GM12864 (cell line): ENCODE measurements at places on chromosomes 16 and 17.

DNA sequence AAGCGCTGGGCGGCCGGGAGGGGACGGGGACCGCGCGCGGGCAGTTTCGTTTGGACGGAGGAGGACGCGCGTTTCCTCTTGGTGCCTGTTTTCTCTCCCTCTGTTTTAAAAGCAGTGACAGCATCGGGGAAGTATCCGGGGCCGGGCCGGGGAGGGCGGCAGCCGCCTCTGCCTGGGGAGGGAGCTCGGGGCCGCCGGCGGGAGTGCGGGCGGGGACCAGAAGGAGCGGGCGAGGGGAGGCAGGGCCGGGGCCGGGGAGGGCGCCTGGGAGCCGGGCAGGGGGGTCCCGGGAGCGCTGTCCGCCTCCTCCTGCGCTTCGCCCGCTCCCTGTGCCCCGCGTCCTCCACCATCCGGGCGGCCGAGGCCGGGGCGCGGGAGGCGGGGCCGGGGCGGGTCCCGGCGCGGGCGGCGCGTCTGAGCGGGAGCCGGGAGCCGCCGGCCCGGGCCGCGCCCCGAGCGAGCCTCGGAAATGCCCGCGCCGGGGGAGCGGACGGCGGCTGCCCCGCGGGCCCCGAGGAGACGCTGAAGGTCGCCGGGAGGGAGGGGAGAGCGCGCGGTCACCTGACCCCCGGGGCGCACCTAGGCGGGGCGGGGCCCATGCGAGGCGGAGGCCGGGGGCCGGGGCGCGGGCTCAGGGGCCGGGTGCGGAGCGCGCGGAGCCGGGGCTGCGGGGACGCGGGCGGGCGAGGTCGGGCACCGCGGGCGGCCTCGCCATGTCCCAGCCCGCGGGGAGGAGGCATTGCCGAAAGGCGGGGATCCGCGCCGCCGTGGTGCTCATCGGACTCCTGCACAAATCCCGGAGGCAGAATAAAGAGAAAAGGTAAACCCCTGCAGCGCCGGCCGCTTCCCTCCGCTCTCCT lies 57.3 kb downstream of the RAP1GAP2 start:
- no peak for DNase-seq

- DNase-seq = no peak
Measured at GRCh38 chr16:78640886-78641285, 541.4 kb downstream of the WWOX start.

- no peak for DNase-seq
Measured at GRCh38 chr17:82231562-82232321, 2.9 kb downstream of the SLC16A3 start.

GRCh38 chr17:42246515-42246914 lies 29.7 kb downstream of the STAT5B start:
- no peak for DNase-seq

DNA sequence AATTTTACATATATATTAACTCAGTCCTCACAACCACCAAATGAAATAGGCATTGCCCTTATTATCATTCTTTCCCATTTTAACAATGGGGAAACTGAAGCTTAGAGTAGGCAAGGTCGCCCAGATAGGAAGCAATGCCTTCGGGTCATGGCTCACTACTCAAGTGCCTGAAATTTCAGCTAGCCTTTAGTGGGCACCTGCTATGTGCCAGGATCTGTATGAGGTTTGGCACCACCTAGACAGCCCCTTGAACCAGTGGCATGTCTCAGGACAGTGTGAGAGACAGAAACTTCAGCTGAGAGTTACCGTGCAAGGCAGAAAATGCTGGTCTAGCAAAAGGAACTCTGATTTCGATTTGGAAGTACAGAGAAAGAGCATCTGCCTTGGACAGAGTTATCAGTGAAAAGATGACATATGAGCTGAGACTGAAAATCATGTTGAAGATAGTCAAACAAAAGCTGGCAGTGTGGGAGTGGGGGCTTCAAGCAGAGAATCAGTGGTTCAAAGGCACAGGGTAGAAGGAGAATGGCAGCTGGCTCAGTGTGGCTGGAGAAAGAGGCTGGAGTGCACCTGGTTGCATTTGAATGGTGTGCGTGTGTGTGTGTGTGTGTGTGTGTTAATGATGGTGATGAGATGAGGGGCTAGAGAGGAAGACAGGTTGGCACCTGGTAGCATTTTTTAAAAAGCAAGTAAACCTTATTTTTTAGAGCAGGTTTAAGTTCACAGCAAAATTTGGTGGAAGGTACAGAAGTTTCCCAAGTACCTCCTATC lies 29.1 kb downstream of the CDH13 start:
- DNase-seq = no peak

DNA sequence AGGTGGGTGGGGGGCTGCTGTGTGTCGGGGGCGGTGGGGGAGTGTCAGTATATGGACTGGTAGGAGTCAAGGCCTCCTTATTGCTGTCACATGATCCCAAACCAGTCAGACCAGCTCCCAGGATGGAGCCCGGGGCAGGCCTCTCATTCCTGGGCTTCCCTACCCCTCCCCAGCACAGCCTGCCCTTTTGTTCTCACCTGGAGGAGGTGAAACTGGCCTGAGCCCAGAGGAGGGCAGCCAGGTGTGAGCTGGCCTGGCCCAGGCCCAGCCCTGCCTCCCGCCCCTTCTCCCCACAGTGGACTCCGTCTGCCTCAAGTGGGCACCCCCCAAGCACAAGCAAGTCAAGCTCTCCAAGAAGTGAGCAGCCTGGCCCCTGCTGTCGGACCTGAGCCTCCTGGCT lies 4.6 kb downstream of the PRSS8 start:
- DNase-seq = no peak

- DNase-seq = no peak
Measured at GRCh38 chr16:17303101-17303500, 167.7 kb downstream of the XYLT1 start.

- no peak for DNase-seq
Measured at GRCh38 chr17:31511195-31511578, 119.7 kb downstream of the RAB11FIP4 start.

GRCh38 chr17:37465069-37465616 lies 24.5 kb upstream of the DUSP14 start:
- no peak for DNase-seq

DNA sequence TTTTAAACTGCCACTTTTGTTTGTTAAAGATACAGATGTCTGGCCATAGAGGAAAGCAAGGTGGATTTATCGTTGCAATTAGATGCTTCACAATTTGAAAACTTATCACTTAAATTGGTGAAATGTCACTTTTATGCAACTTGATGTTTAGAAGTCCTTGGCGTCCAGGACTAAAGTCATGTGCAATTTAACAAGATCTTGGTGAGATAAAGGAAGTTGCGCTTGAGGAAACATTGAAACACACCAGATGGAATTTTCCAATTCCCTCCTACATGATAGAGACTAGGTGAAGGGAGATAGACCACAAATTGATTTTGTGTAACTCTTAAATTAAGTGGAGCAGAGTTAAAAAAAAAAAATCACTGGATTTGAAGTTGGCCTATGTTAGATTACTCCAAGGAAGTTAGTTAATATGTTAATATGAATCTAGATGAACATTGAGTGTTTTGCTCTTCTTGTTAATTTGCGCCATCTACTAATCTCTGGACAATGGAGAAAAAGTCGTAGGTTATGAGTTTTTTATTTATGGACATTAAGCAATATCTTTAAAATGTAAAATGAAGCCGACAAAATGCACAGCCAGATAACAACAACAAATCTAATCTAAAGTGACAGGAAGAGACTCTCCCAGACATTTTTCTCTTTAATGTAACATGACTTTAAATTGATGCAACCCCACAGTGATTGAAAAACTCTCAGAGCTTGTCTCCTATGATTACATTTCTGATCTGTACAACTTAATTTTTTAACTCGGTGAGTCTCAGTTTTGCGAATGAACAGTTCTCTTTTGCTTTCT lies 119.6 kb downstream of the WWOX start:
- no peak for DNase-seq

DNA sequence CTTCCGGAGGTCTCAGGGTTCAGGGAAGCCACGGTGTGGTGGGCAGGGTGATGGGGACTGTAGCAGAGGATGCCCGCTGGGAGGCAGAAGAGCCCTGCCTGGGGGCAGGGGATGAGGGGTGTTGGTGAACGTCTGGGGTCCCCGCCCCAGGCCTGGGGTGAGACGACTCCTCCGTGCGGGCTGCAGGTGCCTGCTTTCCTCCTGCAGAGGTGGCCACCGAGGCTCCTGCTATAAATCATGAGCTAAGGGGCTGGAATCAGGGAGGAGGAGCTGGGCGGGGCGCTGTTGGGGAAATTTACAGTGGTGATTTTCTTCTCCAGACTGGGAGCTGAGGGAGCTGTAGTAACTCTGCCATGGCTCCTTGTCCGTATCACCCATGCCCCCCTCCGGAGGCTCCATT lies 167.0 kb downstream of the MRM1 start:
- DNase-seq = no peak

DNA sequence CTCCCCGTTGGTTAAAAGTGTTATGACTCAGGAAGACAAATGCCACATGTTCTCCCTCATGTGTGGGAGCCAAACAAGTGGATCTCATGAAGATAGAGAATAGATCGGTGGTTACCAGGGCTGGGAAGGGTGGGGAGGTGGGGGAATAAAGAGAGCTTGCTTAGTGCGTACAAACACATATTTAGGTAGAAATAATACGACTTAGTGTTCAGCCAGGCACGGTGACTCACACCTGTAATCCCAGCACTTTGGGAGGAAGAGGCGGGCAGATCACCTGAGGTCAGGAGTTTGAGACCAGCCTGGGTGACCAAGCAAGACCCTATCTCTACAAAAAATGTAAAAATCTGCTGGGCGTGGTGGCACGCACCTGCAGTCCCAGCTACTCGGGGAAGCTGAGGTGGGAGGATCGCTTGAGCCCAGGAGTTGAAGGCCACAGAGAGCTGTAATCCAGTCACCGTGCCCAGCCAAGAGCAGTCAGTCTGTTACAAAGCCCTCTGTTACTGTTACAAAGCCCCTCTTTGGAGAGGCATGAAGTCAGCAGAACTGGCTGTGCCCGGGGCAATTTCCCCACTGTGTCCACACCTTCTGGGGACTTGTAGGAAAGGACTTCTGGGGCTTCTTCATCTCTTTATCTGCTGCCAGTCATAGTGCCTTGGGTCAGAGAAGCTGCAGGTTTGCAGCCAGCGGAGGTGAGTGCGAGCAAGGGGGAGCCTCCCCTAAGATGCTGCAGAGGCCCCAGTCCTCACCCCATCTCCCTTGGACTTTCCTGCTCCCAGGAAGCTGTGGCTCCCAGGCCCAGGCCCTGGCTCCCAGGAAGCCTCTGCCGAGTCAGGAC lies 4.3 kb upstream of the ALDH3A1 start:
- no peak for DNase-seq

- DNase-seq = no peak
Measured at GRCh38 chr16:86716649-86717048, 138.3 kb downstream of the FOXL1 start.

DNA sequence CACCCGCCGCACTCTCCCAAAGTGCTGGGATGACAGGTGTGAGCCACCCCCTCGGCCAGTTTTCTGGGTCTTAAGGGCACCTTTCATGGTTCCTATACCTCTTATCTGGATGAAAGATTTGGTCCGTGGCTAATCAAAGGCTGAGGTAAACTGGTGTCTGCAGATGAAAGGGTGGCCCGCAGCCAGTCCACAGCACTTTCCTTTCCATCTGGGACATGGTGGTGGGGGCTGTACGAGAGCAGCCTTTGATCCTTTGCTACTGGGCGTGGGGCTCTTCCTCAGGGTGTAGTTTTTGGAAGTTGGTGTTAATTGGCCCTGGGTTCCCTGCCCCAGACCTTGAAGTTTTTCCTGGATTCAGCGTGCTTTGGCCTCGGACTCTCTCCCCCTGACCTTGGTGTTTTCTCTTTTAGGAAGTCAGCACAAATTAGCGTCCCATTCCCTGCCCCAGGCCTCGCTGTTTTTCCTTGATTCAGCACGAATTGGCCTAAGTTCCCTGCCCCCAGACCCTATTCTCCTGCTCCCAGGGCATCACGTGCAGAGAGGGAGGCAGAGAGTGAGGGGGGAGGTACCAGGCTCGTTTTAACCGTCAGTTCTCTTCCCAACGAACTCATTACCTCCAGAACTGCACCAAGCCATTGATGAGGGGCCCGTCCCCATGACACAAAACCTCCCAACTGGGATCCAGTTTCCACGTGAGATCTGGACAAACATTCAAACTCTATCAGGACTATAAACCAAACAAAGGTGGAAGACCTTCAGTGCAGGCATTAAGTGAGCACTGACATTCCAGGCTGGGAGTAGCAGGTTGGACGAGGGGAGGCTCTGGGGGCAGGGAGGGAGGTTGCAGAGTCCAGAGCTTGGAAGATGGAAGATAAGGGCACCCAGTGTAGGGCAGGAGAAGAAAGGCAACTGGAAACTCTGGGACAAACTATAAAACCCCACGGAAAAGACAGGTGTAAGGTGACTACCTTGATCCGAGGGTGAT lies 11.6 kb downstream of the DPEP1 start:
- DNase-seq = no peak

GRCh38 chr17:13395346-13395745 lies 206.4 kb downstream of the HS3ST3A1 start:
- no peak for DNase-seq

GRCh38 chr17:77466596-77467223 lies 325.9 kb downstream of the SEC14L1 start:
- no peak for DNase-seq

DNA sequence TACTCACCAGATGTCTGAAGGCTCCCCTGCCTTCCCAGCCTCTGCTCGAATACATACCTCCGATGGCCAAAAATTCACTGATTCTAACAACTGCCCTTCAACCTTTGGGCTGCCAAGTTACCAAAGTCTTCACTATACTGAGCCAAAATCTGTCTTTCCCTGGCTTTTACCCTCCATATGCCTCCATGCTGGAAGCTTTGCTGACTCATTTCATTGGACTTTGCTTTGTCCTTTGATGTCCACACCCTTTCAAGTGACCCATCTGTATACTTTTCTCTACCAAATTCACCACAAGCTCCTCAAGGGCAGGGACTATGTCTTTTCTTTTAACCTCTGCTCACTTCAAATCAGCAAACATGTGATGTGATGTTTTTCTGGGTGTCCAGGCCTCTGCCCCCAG lies 21.0 kb upstream of the MTMR4 start:
- no peak for DNase-seq

GRCh38 chr17:58341861-58342475 lies 10.0 kb downstream of the SUPT4H1 start:
- DNase-seq = no peak

GRCh38 chr17:7443499-7444485 lies 1.1 kb upstream of the CHRNB1 start:
- DNase-seq = no peak

GRCh38 chr16:456891-457483 lies 31.5 kb downstream of the RAB11FIP3 start:
- no peak for DNase-seq

- peak; percentile 35 for DNase-seq
Measured at GRCh38 chr17:63405741-63406261, 40.3 kb downstream of the CYB561 start.

DNA sequence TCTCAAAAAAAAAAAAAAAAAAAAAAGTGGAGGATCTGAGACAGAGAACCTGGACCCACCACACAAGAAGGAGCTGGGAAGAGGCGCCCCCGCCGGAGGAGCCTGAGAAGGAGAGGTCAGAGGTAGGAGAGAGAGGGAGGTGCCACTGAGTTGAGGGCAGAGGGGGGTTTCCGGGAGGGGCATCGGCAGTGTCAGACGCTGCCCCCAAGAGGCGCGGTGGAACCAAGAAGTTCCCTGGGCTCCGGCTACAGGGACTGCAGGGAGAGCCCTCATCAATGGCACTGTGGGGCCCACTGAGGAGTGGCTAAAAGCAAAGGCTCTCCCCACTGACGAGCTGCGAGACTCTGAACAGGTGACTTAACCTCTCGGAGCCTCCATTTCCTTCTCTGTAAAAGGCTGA lies 4.2 kb downstream of the CCDC42 start:
- no peak for DNase-seq

- DNase-seq = no peak
Measured at GRCh38 chr17:21823643-21824042, 131.3 kb downstream of the KCNJ18 start.

- DNase-seq = no peak
Measured at GRCh38 chr16:86762095-86762494, 183.7 kb downstream of the FOXL1 start.

GRCh38 chr16:2455081-2455845 lies 4.6 kb upstream of the TEDC2 start:
- DNase-seq = no peak
